ENCODE measurements at places on chromosomes 13 and 19.
A peak's percentile ranks its signal among the peaks of the same experiment; 100 is the strongest.

DNA sequence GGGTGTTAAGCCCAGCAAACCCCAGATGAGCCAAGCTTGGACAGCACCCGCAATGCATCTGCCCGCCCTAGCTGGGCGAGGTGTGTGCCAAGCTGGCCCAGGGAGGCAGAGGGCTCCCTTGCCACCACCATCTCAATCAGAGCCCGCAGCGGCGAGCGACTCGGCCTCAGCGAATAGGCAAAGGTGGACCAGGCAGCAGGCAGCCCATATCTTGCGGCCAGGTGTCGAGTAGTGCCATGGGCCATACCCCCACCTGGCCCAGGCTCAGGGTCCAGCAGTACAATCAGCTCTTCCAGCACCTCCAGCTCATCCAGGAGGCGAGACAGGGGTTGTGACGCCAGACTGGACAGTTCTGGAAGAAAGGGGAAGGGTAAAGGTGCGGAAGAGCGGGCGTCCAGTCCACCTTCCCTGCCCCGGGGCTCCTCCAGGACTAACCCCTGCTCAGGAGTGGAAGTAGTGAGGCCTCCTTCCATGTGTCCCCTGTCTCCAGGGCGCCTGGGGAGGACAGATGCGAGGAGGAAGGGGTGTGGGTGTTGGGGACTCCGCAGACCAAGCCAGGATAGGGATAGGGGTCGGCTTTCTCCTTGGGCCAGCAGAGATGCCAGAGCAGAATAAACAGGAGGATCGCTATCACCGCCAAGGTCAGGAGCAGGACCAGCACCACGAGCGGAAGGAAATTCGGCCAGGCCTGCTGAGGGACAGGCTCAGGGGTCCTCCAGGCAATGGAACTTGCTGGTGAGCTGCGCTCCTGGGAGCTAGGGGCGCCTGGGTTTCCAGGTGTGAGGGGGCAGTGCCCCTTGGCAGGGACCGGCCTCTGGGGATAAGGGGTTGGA is 2.8 kb downstream of the IGFLR1 start:
- no peak for DNase-seq

- DNase-seq: no peak
Observed at GRCh38 chr19:21202865-21203494, 61.1 kb downstream of the ZNF431 start.

- no peak for DNase-seq
Observed at GRCh38 chr13:110560601-110561343, 750 bp downstream of the RAB20 start.

DNA sequence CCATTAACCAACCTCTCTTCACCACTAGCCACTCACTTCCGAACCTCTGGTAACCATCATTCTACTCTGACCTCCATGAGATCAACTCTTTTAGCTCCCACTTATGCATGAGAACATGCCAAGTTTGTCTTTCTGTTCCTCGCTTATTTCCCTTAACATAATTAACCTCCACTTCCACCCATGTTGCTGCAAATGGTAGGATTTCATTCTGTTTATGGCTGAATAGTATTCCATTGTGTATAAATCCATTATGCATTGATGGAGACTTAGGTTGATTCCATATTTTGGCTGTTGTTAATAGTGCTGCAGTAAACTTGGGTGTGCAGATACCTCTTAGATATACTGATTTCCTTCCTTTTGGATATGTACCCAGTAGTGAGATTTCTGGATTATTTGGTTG is 30.2 kb downstream of the ZNF382 start:
- DNase-seq: no peak

- DNase-seq: no peak
Observed at GRCh38 chr13:43054803-43055802, 31.7 kb downstream of the DNAJC15 start.

GRCh38 chr19:17254636-17255035 is 8.9 kb upstream of the NR2F6 start:
- DNase-seq: no peak

- no peak for DNase-seq
Observed at GRCh38 chr13:114211446-114212157, 23.1 kb upstream of the CDC16 start.

DNA sequence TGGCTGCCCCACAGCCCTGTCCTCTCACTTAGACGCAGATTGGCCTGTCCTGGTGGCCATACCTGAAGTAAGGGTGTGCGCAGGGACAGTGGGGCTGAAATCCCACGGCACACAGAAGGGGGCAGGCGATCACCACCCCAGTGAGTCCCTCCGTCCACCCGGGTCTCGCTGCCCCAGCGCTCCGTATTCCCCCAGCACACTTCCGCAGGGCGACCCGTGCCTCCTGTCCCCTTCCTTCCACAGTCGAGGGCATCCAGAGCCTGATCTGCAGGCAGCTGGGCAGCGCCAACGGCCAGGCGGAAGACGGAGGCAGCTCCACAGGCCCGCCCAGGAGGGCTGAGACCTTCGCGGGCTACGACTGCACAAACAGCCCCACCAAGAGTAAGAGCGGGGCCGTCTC is 25.3 kb downstream of the PEX11G start:
- DNase-seq: no peak

DNA sequence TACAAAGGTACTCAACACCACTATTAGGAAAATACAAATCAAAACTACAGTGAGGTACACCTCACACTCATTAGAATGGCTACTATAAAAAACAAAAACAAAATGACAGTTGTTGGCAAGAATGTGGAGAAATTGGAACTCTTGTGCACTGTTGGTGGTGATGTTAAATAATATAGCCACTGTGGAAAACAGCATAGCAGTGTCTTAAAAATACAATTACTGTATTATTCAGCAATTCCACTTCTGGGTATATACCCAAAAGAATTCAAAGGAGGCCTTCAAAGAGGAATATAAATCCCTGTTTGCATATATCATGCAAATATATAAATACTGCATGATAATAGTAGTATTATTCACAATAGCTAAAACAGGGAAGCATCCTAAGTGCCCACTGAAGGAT is 66.8 kb downstream of the CDK8 start:
- DNase-seq: no peak

- DNase-seq: peak; percentile 2
Observed at GRCh38 chr13:97911311-97912138, 42.0 kb upstream of the IPO5 start.

GRCh38 chr19:51467864-51468544 is 9.8 kb upstream of the SIGLEC8 start:
- DNase-seq: no peak

DNA sequence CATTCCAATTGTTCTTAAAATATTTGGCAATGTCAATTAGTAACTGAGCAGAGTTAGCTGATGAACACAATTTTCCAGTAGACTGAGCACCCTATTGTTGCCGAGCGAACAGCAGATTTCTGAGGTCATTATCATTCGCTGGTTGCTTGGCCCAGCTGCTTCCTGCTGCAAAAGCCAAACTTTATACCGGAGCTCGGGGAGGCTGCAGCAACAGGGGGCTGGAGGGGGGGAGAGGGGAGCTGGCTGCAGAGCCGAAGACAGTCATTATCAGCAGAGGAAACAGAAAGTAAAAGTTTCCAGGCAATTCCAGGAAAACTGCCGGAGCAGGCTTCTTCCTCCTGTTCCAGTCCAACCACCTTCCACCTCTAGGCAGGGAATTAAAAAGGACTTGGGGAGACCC is 77.9 kb downstream of the ZNF536 start:
- DNase-seq: no peak

DNA sequence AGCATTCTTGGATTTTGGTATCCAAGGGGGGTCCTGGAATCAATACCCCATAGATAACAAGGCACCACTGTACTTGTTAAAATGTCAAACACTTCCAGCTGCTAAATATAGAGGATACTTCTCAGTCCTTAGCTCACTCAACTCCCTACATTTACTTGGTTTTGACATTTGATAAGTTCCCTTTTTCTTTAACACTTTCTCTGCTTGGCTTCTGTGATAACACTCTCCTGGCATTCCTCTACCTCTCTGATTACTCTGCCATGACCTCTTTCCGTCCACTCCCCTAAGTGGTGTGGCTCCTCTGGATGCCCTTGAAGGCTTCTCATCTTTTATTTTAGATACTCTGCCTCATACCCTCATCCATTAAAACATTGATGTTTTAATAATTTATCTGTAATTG is 65.2 kb downstream of the MICU2 start:
- no peak for DNase-seq

- no peak for DNase-seq
Observed at GRCh38 chr13:92682832-92683517, 543.6 kb upstream of the GPC6 start.

- DNase-seq: no peak
Observed at GRCh38 chr19:14369399-14370168, 11.7 kb upstream of the ADGRE5 start.

- DNase-seq: no peak
Observed at GRCh38 chr13:65347420-65348030, 1882.6 kb downstream of the PCDH9 start.

- DNase-seq: no peak
Observed at GRCh38 chr19:14890643-14891379, 4.9 kb upstream of the OR7A17 start.

DNA sequence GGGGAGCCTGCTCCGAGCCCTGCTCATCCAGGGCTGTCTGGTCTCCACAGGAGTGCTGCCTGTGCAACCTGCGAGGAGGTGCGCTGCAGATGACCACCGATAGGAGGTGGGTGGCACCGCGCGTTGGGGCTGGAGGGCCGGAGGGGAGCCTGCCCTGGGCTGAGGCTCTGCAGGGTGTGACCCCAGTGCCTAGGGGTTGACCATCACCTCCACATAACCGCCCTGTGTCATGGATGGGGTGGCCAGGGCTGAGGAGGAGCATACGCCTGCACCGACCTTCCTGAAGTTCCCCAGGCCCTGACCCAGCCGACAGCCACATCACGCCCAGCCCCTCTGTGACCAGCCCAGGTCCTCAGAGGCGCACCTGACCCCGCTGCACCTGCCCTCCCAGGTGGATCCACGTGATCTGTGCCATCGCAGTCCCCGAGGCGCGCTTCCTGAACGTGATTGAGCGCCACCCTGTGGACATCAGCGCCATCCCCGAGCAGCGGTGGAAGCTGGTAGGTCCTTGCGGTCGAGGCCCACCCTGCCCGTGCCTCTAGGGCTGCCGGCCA is 168.7 kb downstream of the KDM4B start:
- DNase-seq: no peak
